ENCODE measurements at places on chromosomes 5 and 9.

- DNase-seq = no peak
Measured at GRCh38 chr5:127959152-127959764, 124.3 kb upstream of the SLC12A2 start.

GRCh38 chr5:146213210-146213826, 9.9 kb downstream of the RBM27 start:
- DNase-seq = no peak

- no peak for DNase-seq
Measured at GRCh38 chr5:149452665-149453617, 73.8 kb upstream of the IL17B start.

DNA sequence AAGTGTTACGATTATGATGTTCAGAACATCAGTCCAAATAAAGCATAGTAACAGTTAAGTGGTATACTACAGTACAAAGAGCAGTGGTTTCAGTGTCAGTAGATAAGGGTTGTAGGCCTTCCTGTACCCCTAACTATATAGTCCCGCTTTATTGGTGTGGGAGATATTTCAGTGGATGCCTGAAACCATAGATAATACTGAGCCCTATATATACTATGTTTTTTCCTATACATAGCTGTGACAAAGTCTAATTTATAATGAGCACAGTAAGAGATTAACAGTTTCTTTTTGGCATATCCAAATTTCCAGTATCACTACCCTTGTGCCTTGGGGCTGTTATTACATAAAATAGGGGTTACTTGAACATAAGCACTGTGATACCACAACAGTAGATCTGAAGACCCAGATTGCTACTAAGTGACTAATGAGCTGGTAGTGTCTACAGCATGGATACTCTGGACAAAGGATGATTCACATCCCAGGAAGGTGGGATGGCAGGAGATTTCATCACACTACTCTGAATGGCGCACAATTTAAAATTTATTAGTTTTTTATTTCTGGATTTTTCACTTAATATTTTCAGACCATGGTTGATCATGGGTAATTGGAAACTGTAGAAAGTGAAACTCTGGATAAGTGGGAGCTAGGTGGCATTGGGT, 119.3 kb downstream of the RPS23 start:
- DNase-seq = no peak

- DNase-seq = no peak
Measured at GRCh38 chr5:134131578-134132350, 17.3 kb downstream of the TCF7 start.

GRCh38 chr5:79183011-79183410, 52.9 kb upstream of the JMY start:
- DNase-seq = no peak

- DNase-seq = no peak
Measured at GRCh38 chr9:2574203-2574602, 47.4 kb upstream of the VLDLR start.

DNA sequence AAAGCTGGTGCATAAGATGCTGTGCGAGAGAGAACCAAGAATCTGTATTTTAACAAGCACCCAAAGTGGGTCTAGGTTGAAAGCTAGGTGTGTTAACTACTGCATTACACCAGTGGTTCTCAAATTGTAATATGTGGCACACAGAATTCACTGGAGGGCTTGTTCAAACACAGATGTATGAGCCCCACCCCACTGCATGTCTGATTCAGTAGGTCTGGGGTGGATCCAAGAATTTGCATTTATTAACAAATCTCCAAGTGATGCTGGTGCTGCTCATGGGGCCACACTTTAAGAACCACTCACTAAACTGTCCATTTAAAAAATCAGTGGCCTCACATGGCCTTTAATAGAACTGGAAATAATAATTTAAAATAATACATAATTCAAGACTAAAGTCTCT, 40.4 kb downstream of the LPAR1 start:
- DNase-seq = no peak

GRCh38 chr9:93830606-93831005, 124.5 kb downstream of the BARX1 start:
- DNase-seq = no peak

DNA sequence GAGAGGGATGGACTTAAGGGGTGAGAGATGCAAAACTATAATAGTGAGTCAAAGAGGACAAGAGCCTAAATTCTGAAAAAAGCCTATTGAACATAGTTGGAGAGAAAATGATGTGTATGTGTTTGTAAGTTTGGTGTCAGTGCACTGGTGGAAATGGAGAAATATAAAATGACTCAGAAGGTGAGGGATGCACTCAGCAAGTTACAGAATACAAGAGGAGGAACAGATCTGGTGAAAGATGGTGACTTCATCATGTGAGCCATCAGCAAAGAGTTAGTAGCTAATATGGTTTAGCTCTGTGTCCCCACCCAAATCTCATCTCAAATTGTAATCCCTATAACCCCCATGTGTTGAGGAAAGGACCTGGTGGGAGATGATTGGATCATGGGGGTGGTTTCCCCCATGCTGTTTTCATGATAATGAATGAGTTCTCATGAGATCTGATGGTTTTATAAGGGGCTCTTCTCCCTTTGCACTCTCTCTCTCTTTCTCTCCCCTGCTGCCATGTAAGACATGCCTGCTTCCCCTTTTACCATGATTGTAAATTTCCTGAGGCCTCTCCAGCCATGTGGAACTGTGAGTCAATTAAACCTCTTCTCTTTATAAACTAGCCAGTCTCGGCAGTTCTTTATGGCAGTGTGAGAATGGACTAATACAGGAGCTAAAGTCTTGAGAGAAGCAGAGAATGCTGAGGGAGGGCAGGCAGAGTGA, 30.4 kb upstream of the FYB1 start:
- DNase-seq = no peak

- no peak for DNase-seq
Measured at GRCh38 chr5:158953929-158954534, 145.7 kb downstream of the EBF1 start.

DNA sequence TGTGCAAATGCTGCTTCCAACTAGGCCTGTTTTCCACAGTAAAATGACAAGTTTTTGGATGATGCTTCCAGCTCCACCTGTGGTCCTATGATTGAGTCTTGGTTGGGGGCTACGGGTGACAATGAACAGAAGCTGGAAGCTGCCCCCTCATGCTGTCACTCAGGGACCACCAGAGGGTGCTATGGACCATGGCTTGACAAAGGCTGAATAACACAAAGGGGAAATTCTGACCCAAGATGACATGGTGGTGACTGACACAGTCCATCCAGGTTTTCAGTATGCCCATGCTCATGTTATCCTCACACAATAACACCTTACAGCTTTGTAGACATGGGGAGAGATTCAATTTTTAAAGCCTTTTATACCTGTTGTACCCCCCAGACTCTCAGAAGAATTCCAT, 23.9 kb upstream of the SAP30L start:
- DNase-seq = no peak

DNA sequence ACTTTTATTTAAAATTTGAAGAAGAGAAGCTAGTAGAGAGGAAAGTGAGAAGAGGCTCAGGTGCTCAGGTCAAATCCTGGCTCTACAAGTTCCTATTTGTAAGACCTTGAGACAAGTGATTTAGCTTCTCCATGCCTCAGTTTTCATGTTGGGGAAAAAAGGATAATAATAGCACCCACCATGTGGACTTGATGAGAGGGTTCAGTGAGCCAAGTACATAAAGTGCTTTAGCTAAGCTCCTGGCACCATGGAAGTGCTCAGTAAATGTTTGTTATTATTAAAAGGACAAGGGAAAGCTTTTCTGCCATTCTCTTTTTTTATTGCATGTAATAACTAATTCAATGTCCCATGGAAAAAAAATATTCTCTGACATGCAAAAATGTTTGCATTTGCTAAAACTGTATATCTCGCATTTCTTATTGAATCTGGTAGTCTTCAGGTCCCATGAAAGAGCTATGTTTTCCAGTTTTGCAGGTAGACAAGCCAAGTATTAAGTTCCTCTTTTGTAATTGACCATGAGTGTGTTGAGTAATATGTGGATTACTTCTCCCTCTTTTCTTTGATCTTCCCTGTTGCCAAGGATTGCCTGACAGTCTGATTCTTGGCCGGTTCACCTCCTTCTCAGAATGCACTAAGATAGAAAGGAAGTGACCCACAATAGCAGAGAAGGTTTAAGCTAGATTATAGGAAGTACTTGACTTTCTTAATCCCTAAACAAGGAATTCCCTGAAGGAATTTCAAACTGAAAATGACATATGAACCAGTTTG, 45.6 kb upstream of the TRIM32 start:
- no peak for DNase-seq

DNA sequence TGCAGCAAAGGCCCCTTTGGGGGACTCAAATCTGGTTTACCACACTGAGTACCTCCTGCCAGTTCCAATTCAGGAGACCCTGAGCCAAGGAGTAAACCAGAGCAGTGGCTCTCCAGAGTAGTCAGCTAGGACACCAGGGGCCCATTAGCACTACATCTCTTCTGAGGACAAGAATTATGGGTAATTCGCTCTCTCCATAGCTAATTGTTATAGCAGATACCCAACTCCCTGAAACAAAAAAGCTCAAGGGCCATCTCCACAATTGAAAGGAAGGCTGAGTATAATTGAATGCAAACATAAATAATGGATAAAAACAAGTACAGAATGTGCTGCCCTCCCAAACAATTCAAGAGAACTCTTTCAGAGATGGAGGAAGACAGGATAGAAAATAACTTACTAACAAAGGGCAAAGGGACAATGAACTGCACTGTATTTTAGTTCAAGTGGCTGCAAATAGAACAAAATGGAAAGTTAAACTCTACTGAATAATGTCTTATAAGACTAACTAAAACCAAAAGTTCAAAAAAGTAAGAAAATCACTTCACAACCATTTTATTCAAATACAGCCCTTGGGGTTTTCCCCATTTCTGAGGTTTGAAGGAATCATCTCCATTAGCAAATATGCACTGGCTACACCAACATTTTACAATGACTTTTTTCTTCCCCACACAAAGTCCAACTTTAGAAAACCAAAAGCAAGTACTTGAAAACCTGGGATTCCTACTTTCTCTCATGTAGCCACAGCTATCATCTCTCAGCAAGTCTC, 118.8 kb downstream of the SIL1 start:
- DNase-seq = no peak

GRCh38 chr5:154274828-154275185, 84.3 kb downstream of the GALNT10 start:
- no peak for DNase-seq

GRCh38 chr5:98308960-98309359, 464.5 kb upstream of the RGMB start:
- DNase-seq = no peak

DNA sequence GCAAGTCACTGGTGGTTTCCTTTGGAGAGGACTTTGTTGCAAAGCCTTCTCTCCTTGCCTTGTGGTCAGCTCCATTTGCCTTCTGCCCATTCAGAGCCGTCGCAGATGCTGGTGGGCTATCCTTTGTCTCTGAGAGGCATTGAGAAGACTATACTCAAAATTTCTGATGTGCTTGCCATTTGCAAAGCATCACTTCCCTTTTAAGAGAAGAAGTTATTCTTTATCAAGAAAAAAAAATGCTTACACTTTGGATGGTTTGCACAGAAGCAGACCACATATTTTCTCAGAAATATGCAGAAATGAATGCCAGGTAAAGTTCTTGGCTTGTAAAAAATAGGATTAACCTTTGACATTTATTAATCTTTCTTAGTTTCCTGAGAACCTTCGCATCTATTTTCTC, 195.8 kb upstream of the KLF4 start:
- no peak for DNase-seq

DNA sequence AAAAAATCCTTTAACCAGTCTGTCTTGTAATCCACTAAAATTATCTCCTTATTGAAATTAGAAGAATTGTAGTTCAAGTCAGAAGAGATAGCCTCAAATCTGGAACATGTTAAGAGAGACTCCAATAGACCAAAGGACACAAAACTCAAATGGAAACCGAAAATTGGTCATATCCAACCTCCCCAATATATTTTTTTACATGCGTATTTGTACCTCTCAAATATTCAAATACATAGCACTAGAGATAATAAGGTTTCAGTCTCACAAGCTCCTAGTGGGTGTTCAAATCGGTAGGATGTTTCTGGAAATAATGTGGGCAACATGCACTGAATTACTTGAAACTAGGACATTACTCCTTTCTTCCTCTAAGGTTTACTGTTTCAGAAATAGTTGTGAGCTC, 33.5 kb downstream of the EPB41L4A start:
- no peak for DNase-seq

- no peak for DNase-seq
Measured at GRCh38 chr5:131384616-131385214, 120.9 kb downstream of the CDC42SE2 start.

- no peak for DNase-seq
Measured at GRCh38 chr5:68304421-68305052, 89.0 kb downstream of the PIK3R1 start.

DNA sequence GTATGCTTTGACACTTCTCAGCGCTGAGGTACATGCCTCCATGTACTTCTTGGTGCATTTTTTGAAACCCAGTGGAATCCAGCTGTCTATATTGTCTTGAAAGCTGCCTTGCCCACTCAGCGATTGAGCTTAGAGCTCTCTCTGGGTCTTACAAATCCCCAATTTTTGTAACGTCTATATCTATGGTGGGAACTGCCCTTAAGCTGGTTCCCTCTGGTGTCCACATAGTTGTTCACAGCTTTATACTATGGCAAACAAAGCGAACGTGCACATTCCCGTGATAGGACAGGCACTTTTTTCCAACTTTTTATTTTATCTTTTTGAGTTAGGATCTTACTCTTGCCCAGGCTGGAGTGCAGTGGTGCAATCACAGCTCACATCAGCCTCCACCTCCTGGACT, 20.9 kb downstream of the CDHR2 start:
- no peak for DNase-seq

DNA sequence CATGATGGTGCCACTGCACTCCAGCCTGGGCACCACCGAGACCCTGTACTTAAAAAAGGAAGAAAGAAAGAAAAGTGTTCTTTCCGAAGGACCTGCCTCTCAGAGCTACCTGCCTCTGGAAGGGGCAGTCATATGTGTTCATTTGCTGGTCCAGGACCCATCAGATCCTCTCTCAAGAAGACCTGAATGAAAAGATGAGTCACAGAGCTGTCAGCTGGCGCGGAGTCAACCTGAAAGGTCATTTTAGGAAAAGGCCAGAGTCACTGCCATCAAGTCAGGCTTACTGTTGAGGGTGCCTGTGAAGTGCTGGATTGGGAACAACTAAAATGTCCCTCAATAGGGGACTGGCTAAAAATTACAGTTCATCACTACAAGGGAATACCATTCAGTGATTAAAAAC, 14.9 kb upstream of the HRH2 start:
- no peak for DNase-seq

DNA sequence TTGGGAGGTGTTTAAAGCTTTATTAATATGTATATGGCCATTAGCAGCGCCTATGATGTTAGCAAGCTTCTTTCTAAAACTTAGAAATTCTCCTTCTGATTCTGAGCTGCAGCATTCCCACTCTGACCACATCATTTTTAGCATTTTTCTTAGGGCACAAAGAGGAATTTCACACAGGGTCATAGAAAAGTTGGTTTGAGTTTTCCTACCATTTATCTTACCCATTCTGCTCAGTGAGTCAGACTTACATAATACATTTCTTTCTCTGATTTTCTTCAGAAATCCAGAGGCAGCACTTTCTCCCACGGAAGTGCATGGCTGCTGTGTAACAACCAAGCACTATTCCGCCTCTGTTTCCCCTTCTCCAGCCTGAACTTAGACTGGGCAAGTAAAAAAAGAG, 246.6 kb downstream of the ARL15 start:
- no peak for DNase-seq

Measured in activated CD4-positive, alpha-beta T cell treated with anti-CD3 and anti-CD28 coated beads, Interleukin-2, amount 10 ng/mL, durations not matched to agents 24 days and 14 days (primary cell).